AG04450 (cell line): ENCODE measurements at places on chromosomes 12 and 14.

- no peak for DNase-seq
These were observed 98.8 kb upstream of the FRMD6 start for GRCh38 chr14:51552768-51553404.

DNA sequence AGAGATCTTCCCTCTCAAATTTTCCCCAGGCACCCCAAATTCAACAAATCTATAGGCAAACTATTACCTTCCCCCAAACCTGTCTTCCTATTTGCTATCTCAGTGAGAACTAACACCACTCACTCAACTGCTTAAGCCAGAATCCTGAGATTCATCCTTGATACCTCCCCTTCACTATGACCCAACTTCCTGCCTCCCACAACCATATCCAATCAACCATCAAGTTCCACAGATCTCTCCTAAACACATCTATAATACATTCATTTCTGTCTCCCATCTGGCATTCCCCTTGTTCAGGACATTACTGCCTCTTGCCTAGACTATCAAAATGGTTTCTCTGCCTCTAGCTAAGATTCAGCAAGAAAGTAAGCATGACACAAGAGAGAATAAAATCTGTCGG, 21.3 kb downstream of the YAF2 start:
- DNase-seq: no peak

DNA sequence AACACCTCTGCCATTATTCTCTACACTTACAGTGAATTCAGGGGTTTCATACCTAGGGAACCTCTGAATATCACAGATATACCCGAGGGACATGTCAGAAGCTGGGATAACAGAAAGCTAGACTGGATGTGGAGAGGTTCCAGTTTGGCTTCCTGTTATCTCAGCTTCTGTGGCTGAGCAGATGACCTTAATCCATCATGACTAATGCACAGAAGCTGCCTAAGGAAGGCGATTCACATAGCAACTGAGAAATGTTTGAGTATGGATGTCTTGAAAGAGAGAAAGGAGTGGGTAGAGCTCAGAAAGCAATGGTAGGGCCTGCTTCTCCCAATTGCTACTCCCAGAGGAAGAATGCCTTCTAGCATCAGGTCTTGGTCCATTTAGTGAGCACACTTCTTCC, 187.6 kb downstream of the RMST start:
- DNase-seq: no peak

DNA sequence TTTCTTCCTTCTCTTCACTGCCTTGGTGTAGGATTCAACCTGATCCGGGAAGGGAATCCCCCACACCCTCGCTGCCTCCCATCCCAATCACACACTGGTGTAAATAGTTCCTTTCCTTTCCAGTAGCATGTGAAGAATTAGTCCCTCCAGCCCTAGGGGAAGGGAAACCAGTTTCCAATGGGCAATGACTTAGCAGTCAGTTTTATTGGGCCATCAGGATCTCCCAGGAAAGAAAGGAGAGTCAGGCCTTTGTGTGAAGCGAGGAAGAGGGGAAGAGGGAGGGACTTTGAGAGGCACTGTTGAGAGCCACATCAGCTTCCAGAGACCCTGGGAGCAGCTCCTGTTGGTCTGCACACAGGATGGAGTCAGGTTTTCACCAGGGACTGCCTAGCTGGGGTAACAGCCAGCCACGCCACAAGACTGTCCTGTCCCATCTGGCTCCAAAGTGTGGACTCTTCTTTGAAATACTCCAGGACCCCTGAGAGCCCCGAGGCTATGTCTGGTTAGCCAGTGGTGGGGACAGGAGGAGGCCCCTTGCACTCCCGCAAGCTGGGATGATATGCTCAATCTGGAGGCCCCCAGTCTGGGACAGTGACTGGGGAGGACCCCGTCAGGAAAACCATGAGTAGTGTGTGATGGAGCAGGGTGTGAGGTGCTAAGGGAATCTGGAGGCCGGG, 27.9 kb downstream of the MOAP1 start:
- DNase-seq: no peak

DNA sequence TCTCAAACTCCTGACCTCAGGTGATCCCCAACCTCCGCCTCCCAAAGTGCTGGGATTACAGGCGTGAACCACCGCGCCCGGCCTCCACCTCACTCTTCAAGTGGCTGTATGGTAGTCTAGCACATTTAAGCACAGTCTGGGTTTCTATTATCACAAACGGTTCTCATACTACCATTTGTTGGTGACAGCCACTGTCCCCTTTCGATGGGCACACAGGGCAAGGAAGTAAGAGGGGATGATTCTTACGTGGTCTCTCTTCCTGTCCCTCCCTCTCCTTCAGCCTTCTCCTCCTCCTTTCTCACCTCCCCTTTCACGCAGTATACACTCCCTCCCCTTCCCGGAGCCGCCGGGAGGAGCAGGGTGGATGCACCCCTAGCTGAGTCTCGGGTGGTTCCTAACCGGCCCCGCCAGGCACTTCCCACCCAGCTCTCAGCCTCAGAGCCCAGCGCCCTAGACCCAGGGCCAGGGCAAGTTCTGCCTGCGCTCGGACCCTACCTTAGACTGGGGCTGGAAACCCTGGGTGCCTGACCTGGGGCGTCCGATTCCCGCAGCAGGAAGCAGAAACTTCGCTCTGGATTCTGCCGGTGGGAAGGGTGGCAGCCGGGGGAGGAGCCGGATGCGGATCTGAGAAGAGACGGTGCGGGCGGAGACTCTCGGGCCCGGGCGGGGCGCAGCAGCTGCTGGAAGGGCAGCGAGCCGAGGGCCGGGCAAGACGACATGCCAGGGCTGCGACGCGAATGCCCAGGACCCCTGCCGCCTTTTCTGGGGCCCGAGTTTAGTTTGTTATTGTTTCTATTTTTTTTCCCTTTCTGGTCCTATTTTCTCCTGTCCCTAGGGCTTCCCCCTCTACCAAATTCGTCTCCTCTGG, at the start of gene TEP1:
TEP1 (minus strand) TSS at position 626 of the 868 bp plus-strand sequence. CDS start 5,062 bp downstream, outside the sequence.
- peak; percentile 29 for DNase-seq

DNA sequence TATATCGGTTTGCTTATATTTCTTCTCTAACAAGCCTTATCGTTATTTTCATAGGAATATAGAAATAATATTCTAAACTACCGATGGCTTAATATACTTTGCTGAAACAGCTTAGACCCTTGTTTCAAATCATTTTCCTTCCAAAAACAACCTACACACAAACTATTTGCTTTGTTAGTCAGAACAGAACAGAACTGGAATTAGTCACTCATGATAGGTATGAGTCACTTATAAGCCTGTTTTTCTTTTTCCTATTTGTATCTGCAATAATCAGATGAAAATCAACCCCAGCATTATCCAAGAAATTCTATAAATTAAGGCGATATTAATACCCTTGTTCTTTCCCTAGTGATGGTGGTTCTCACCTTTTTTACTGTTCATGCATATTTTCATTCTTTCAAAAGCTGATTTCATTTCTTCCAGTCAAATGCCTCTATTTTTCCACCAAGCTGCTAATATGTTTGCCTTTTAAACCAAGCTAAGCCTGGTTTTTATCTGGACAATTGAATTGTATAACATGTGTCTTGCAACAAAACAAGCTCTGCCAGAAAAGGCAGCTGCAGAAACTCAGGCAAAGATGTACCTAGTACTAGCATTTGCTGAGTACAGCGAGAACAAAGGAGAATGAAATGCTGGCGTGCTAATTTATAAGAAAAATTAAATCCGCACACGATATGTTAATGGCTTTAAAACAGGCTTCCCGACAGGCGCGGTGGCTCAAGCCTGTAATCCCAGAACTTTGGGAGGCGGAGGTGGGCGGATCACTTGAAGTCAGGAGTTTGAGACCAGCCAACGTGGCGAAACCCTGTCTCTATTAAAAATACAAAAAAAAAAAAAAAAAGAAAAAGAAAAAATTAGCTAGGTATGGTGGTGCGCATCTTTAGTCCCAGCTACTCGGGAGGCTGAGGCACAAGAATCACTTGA, 1418.2 kb downstream of the AACS start:
- no peak for DNase-seq

DNA sequence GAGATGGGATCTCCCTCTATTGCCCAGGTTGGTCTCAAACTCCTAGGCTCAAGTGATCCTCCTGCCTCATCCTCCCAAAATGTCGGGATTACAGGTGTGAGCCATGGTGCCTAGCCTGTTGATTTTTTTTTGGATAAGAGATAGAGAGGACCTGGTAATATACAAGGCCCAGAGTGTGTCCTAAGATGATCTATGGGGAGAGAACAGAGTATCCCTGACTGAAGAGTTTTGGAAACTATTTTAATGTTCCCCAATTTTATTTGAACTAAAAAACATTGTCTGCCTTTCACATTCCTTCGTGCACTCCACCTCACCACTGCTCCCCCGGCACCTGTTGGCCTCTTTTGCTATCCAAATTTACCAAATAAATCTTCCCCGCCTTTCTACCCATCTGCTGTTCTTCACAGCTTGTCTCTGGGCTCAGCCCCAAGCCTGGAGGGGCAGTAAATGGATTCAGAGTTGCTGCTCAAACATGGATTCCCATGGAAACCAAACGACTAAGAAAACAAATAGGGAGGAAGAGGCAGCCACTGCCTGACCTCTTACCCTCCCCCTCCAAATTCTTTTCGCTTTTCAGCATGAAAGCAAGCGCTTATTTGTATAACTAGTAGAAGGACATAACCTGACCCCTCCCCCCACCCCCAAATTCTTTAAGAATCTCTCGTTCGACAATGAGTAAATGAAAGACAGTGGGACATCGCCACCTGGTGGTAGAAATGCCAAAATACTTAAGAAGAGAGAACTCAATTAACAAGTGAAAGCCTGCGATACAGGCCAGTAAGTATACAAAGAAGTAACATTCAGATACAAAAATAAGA, 22.6 kb downstream of the OR10G3 start:
- DNase-seq: peak; percentile 76

DNA sequence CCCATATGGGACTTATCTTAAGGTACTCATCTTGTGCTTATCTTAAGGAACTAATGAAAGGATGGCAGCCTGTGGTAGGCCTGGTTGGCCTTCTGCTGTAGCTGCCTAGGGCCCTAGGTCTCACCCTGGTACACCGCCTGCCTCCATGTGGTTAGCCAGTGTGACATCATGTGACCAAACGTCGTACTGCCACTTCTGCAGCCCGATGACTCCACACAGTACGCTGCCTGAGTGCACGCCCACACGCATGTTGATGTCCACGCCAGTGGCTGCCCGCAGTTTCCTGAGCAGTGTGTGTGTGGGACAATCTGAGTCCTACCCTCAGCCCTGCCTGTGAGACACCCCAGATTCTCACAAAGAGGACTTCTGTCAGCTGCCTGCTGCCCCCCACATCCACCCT, 5.1 kb downstream of the ADCY4 start:
- DNase-seq: no peak

DNA sequence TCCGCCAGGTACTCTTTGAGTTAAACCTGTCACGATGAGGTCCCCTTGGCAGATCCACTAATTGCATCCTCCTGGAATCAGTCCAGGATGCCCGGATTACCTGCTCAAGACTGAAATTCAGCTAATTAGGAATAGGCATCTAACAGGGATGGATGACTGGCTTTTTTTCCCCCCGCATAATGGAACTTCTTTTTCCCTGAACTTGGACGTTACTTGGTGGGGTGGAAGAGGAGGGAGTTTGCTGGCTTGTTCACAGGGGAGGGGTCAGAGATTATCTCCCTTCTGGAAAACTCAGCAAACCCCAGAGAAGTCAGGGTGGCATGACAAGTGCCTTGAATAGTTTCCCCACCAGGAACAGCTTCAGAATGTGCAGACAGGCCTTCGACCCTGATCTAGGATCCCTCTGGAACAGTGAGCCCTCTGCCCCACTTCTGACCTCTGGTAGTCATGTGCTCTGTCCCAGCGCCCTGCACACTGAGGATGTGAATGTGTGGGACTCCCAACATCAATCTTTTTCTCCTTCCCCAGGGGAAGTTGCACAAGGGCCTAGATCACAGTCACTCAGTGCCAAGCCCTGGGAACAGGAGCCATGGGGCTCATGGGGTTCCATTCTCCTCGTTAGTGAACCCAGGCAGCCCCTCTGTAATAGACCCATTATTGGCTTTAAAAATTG, 142.5 kb downstream of the SMOC1 start:
- DNase-seq: no peak

DNA sequence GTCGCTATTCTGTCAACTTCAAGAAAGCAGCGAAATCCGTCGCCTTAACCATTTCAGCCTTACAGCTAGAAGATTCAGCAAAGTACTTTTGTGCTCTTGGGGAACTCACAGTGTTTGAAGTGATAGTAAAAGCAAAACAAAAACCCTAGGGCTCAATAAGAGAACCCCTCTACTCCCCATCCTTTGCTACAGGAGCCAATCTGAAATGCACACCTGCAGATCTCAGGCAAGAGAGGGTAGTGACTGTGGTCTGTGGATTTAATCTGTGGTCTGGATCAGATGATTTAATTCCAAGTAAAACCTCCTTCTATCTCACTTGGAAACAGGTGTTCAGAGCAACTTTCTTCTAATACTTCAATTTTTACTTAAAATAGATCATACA, 422.9 kb upstream of the OR4E1 start:
- DNase-seq: no peak

- DNase-seq: no peak
These were observed 6.9 kb downstream of the TMBIM6 start for GRCh38 chr12:49748306-49748705.

- no peak for DNase-seq
These were observed 23.5 kb upstream of the AMN start for GRCh38 chr14:102898776-102899515.

DNA sequence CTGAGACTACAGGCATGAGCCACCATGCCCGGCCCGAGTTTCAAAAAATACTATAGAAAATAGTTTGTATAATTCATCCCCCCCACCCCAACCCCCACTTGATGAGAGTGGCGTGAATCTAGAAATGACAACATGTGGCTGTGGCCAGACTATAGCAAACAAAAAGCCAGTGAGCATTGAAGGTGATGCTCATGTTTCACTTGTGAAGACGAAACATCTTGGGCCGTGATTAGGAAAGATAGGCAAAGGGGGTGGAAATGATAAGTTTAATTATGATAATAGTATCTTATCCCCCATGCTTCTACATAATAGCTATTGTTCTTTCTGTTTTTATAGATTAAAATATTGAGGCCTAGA, 8.5 kb downstream of the BORCS5 start:
- no peak for DNase-seq

- no peak for DNase-seq
These were observed 14.3 kb downstream of the NECAP1 start for GRCh38 chr12:8096281-8096915.

DNA sequence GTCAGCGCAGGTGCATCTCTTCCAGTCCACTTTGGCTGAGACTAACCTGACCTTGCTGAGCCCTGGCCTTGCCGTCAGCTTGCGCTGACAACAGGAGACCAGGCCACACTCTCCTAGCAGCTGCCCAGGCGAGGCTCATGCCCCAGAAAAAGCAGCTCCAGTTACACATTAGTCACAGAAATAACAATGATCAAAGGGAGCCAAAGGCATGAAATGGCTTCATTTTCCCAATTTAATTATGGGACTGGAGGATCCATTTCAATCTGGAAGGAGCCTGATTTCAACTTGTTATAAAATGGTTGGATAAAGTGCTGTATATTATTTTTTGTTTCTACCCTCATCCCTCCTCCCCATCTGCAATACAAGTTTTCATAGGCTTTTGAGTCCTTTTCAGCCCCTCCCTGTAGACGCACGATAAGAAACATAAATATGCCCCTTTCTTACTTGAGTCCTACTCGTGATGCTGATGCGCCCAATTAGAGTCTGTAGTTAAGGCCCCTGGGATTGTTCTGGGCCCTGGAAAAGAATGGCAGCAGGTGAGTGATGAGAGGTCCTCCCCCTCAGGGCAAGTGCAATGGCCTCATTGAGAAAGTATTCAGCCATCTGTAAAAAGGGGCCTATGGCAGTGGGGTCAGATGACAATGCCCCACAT, 376.0 kb downstream of the C12orf75 start:
- DNase-seq: peak; percentile 4

GRCh38 chr14:92832137-92832700, 38.1 kb downstream of the GOLGA5 start:
- DNase-seq: no peak
